ENCODE measurements at places on chromosomes 12 and 14. TPM values are rescaled to one million over a fixed set of nuclear protein-coding genes. Genes with fewer than 3 reads are reported as not detected.

GRCh38 chr12:69415471-69416275 lies 54.5 kb upstream of the FRS2 start:
- no peaks in the 10 kb centered on the region for H3K4me1 ChIP-seq
- no peaks in the 10 kb centered on the region for H3K36me3 ChIP-seq
- no peak overlapping the region for H3K4me3 ChIP-seq
- H3K27ac ChIP-seq = no peak overlapping the region

Gene TIMELESS
- 68.0 TPM for total RNA-seq

DNA sequence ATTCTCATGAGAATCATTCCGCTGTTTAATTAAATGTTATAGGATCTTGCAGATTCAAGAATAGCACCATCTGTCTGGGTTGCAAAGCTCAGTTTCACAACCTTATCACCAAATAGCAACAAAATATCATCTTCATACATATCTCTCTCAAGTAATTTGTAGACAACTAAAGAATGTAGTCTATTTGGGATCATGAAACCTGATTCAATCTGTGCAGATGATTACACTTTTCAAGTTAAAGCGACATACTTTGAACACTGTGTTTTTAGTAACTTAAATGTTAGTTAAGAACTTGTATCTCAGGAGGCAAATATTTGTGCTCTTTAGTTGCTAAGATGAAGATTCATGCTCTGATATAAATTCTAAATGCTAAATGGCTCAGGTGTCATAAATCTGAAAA lies 14.8 kb downstream of the MED13L start:
- H3K27ac ChIP-seq = no peak overlapping the region
- H3K36me3 ChIP-seq = no peaks in the 10 kb centered on the region
- no peaks in the 10 kb centered on the region for H3K27me3 ChIP-seq
- no peak overlapping the region for H3K4me3 ChIP-seq

DNA sequence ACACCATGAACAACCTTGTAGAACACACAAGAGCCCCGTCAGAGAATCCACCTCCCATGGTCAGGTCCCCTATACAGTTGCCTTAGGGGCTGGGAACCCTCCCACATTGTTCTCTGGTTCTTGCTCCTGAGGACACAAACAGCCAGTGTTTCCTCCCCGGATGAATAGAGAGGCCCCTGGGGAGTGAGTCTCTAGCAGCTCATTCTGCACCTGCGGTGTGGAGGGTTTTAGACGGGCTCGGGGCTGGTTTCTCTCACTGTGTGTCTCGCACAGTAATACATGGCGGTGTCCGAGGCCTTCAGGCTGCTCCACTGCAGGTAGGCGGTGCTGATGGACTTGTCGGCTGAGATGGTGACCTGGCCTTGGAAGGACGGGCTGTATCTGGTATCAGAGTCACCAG lies 1052.1 kb downstream of the TMEM121 start:
- no peak overlapping the region for H3K4me3 ChIP-seq
- H3K27ac ChIP-seq = no peak overlapping the region
- H3K4me1 ChIP-seq = no peaks in the 10 kb centered on the region
- H3K27me3 ChIP-seq = no peaks in the 10 kb centered on the region

GRCh38 chr12:89566615-89567014 lies 40.8 kb upstream of the POC1B start:
- no peak for DNase-seq
- H3K4me1 ChIP-seq = no peaks in the 10 kb centered on the region
- no peak overlapping the region for H3K27ac ChIP-seq
- H3K27me3 ChIP-seq = no peaks in the 10 kb centered on the region

DNA sequence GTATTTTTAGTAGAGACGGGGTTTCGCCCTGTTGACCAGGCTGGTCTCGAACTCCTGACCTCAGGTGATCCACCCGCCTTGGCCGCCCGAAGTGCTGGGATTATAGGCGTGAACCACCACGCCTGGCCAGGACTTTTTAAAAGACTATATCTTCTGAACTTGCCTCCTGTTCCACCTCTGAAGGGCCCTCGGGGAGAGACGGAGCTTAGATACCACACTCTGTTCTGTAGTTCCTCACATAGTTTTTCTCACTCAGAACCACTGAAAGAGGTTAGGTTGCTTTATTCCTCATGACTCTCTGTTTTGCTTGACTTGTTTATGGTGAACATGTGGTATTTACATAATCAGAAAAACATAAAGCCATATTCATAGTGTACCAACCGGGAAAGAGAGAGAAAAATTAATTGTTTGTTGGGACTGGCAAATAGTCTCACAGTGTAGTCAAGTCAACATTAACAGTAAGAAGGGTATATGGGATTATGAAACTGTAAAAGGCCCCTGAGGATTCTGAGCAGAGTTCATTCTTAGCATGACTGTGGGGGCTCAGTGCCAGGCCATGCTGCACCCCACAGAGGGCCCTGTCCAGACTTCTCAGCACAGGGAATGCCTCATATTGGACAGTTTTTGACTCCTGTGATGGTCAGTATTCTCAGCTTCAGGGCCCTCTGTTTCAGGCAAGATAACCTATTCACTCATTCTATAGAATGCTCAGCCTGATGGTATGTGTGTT lies 342.3 kb downstream of the ZFP36L1 start:
- no peak overlapping the region for H3K27ac ChIP-seq
- H3K4me1 ChIP-seq = peaks cover 2% of the 10 kb centered on the region
- peaks cover 15% of the 10 kb centered on the region for H3K36me3 ChIP-seq
- DNase-seq = no peak

GRCh38 chr12:132886529-132887477 lies 602 bp downstream of the CHFR start:
- DNase-seq = no peak
- H3K27ac ChIP-seq = no peak overlapping the region
- H3K27me3 ChIP-seq = no peaks in the 10 kb centered on the region
- H3K4me1 ChIP-seq = no peaks in the 10 kb centered on the region
- peak overlapping the region; percentile 85 for H3K4me3 ChIP-seq

- no peaks in the 10 kb centered on the region for H3K27me3 ChIP-seq
- no peak for DNase-seq
- H3K4me3 ChIP-seq = no peak overlapping the region
Observed at GRCh38 chr14:100234511-100234910, 4.4 kb upstream of the YY1 start.

- H3K27ac ChIP-seq = no peak within 1 kb of the TSS
- peak; percentile 80 for DNase-seq
Observed at GRCh38 chr12:49094160-49094974, at the start of gene DHH. DHH (minus strand) TSS chr12:49094801; CDS start chr12:49094512, 289 bp downstream.

DNA sequence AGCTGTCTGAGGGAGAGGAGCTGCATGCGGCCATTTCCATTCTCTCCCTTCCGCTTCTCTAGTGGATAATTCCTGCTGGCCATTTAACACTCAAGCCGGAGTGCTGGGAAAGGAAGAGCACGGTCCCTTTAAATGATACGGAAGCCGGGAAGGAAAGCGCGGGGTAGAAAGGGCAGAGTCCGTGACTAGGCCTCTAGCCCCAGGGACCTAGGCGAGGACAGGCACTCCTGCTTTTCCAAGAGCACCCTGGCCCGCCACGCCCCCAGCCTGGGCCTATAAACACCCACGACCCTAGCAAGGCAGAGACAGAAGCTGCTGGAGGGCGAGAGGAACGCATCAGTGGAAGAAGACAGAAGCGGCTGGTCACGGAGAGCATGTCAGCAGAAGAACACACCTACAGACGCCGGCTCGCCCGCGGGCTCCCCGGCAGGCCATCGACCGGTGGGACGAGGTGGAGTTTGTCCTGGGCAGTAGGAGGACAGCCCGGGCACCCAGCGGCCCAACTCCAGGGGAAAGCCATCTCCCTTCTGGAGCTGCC lies 1206.6 kb upstream of the TMEM132C start:
- H3K27ac ChIP-seq = no peak overlapping the region
- no peaks in the 10 kb centered on the region for H3K4me1 ChIP-seq
- no peak overlapping the region for H3K4me3 ChIP-seq
- no peaks in the 10 kb centered on the region for H3K36me3 ChIP-seq
- peak; percentile 45 for DNase-seq

DNA sequence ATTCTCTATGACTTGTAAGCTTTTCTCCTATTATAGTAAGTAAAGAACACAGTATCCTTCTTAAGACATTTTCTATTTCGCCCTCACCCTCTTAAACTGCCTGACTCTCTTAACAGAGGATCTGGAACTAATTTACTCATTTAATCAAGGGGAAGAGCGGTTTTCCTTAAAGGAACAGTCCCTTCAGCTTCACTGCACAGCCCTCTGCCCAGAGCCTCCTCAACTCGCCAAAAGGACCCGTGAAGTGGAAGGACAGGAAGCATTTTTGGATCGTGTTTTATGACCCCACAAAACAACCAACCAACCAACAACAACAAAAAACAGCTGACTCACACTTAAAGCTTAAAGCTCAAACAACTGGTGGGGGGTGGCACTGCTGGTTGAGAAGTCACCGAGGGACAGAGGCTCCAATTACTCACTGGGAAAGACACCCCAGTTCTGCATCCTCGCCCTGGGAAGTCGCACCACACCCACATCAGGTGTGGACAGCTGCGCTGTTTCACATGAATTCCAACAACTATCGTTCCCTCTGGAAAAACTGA lies 35.7 kb downstream of the NID2 start:
- DNase-seq = no peak
- no peaks in the 10 kb centered on the region for H3K4me1 ChIP-seq
- no peaks in the 10 kb centered on the region for H3K36me3 ChIP-seq
- no peak overlapping the region for H3K4me3 ChIP-seq
- no peaks in the 10 kb centered on the region for H3K27me3 ChIP-seq
- H3K27ac ChIP-seq = no peak overlapping the region

DNA sequence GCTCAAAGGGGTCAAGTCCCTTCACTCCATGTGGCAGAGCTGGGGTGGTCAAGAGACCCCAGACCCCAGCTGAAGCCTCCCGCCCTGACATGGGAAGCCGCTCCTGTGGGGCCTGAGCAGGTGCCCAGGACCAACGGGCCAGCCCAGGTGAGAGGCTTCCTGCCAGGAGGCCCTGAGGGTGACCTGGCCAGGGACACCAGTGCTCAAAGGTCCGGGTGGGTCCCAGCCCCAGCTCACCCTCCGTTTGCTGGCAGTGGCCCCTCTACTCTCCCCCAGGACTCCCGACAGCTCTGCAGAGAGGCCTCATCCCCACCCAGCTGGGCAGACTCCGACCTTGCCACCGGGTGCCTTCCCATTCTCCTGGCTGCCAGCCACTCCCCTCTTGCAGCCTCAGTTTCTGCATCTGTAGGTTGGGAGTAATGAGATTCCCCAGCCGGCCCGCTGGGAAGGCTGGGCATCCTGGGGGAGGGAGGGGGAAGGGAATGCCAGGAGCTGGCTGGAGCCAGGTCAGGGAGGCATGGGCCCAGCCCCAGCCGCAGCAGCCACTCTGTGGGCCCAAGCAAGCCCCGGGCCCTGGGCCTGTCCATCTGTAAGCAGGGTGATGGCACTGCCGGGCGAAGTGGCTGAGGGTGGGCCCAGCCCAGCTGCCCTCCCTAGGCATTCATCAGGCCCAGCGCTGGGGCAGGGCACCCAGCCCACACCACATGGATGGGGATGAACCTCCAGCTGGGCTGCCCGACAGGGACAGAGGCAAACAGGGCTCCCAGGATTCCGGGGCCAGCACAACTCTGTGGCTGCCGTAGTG lies 10.3 kb upstream of the INF2 start:
- DNase-seq = no peak
- no peaks in the 10 kb centered on the region for H3K36me3 ChIP-seq
- H3K4me1 ChIP-seq = peaks cover 8% of the 10 kb centered on the region
- H3K4me3 ChIP-seq = no peak overlapping the region
- H3K27me3 ChIP-seq = no peaks in the 10 kb centered on the region

Gene APAF1
- 13.4 TPM for total RNA-seq

- H3K36me3 ChIP-seq = no peaks in the 10 kb centered on the region
- no peaks in the 10 kb centered on the region for H3K4me1 ChIP-seq
- no peak for DNase-seq
- H3K27ac ChIP-seq = no peak overlapping the region
- no peaks in the 10 kb centered on the region for H3K27me3 ChIP-seq
- H3K4me3 ChIP-seq = no peak overlapping the region
Observed at GRCh38 chr14:55973911-55974630, 144.1 kb upstream of the PELI2 start.

DNA sequence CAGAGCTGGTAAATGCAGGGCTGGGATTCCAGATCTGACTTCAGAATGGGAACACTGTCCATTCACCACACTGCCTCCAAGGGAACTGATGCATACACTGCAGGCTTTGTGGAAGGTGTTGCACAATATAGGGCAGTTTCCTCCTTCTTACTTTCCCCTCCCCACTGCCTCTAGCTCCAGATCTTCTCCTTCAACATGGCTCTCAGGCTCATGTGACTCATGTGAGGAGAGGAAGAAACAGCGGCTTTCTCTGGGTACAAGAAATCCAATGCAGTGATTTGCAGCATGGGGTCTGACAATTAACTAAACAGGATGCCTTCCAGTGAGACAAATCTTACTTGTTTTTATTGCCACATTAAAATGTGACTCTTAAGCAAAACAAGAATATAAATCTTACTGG lies 447.6 kb upstream of the CCDC196 start:
- 0 out of 2 replicates have a peak, but pooled peaks cover 2% of the 10 kb centered on the region for H3K4me1 ChIP-seq
- no peak for DNase-seq
- H3K4me3 ChIP-seq = no peak overlapping the region
- H3K27ac ChIP-seq = no peak overlapping the region
- no peaks in the 10 kb centered on the region for H3K27me3 ChIP-seq

- H3K27me3 ChIP-seq = no peaks in the 10 kb centered on the region
- no peak for DNase-seq
- H3K36me3 ChIP-seq = no peaks in the 10 kb centered on the region
- no peak overlapping the region for H3K4me3 ChIP-seq
- H3K4me1 ChIP-seq = no peaks in the 10 kb centered on the region
Observed at GRCh38 chr14:74641601-74642391, 29.8 kb upstream of the LTBP2 start.

GRCh38 chr12:44509471-44509870 lies 366.6 kb downstream of the NELL2 start:
- no peaks in the 10 kb centered on the region for H3K4me1 ChIP-seq
- H3K27me3 ChIP-seq = no peaks in the 10 kb centered on the region
- no peak overlapping the region for H3K4me3 ChIP-seq
- DNase-seq = no peak
- no peak overlapping the region for H3K27ac ChIP-seq
- H3K36me3 ChIP-seq = no peaks in the 10 kb centered on the region

Gene TMEM119
- not detected for total RNA-seq

DNA sequence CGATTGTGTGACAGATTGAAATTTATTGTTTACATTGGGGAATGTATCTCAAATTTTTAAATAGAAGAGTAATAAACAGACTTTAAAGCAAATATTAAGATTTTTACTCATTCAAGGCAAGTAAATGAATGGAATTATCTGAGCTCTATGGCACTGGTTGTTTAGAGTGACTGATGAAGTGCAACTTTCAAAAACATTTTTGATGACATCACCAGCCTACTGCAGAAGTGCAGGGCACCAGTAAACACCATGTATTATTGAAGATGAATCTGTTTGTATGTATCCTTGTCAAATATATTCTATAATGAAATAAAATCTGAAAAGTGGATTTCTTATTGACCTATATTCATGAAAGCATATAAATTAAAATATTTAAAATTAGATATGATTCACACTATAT lies 124.0 kb upstream of the EVL start:
- H3K4me1 ChIP-seq = no peaks in the 10 kb centered on the region
- no peak overlapping the region for H3K27ac ChIP-seq
- no peak for DNase-seq
- H3K4me3 ChIP-seq = no peak overlapping the region
- H3K27me3 ChIP-seq = no peaks in the 10 kb centered on the region

GRCh38 chr12:3988519-3989217 lies 115.5 kb upstream of the PARP11 start:
- DNase-seq = no peak
- H3K27me3 ChIP-seq = no peaks in the 10 kb centered on the region
- no peaks in the 10 kb centered on the region for H3K36me3 ChIP-seq
- H3K4me3 ChIP-seq = no peak overlapping the region
- no peak overlapping the region for H3K27ac ChIP-seq
